ENCODE measurements at places on chromosomes 12 and 14.

DNA sequence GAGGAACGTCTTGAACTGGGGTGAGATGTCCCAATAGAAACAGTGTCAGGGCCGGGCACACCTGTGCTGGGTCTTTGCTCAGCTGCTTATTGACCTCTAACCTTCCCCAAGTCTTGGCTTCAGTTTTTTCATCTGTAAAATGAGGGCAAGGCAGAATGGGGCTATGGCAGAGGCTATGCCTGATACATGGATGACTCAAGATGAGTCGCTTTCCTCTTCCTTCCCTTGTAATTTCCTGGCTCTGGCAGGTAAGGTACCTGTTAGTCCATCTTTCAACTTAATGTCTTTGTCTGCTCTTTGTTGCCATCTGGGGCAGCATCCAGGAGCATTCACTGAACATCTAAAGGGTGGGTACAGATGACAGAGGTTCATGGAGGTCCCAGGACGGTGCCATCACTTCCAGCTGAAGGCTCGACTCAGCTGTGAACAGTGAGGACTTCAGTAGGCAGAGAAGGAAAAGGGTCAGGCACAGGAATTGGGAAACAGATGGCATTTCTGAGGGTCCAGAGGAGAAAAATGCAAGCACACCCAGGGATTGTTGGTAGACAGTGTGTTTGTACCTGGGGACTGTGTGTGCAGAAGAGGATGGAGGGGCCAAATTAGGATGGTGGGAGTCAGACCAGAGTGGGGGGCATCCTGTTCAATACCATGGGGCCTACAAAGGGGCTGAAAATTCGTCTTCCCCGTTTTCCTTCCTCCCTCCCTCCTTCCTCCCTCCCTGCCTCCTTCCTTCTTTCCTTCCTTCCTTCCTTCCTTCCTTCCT lies 268.3 kb downstream of the VRK1 start:
- no peak for DNase-seq

DNA sequence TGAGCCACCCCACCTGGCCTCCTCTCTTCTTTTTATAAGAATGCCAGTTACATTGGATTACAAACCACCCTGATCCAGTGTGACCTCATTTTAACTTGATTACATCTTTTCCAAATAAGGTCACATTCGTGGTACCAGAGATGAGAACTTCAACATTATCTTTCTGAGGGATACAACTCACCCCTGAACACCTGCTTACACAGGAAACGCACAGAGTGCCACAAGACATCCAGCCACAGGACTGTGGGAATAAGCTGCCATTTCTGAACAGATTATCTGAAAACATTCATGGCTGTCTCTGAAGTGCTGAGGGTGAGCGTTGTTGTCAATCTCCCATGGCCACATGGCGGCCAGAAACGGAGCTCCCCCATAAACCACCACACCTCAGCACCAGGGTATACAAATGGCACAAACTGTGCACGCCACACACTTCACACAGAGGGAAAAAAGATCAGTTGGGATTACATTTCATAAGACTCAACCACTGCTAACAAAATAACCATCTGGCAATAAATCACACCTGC lies 23.7 kb downstream of the FOXN3 start:
- no peak for DNase-seq

- no peak for DNase-seq
Observed at GRCh38 chr12:131882804-131883520, 11.5 kb upstream of the ULK1 start.

DNA sequence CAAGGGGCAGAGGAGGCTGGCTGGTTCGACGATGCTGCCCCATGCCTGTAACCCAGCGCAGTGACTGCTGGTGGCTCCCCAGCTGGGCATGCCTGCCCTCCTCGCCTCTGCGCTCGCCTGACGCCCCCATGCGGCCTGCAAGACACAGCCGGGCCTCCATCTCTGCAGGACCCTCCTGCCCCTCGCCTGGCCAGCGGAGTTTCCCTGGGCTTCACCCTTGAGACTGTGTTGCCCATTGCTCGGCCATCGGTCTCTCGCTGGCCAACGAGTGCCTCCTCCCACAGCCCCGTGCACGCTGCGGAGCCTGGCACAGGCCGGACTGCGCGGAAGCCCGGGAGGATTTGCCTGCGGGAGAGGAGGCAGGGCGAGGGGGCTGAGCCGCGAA lies 17.6 kb downstream of the ASPG start:
- DNase-seq, result peak; percentile 1

- DNase-seq, result no peak
Observed at GRCh38 chr12:108305991-108306501, 33.1 kb downstream of the CMKLR1 start.

GRCh38 chr14:104870368-104871144 lies 5.5 kb downstream of the CEP170B start:
- DNase-seq, result peak; percentile 22

GRCh38 chr12:50006280-50006679 lies 19.0 kb downstream of the RACGAP1 start:
- no peak for DNase-seq

- DNase-seq, result peak; percentile 53
Observed at GRCh38 chr14:102200690-102201352, 61.1 kb downstream of the WDR20 start.

Measured in T-helper 2 cell (primary cell).